ENCODE measurements at places on chromosomes 13 and 19. TPM values are rescaled to one million over a fixed set of nuclear protein-coding genes. Genes with fewer than 3 reads are reported as not detected.

DNA sequence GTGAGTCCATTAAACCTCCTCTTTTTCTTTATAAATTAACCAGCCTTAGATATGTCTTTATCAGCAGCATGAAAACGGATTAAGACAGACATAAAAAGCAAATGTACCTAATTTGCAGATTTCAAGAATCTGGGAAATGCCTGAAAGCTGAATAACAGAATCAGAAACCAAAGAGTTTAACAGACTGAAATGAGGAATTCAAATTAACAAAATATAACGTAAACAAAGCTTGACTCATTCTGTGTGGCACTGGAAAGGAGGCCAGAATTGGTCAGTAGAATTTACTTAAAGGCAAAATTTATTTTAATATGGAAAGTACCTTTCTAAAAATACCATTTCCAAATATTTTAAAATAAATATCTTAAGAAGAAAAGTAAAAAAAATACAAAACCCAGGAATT lies 540.6 kb upstream of the HTR2A start:
- H3K36me3 ChIP-seq, result no peaks in the 10 kb centered on the region
- H3K4me3 ChIP-seq, result no peak overlapping the region
- no peak for DNase-seq

DNA sequence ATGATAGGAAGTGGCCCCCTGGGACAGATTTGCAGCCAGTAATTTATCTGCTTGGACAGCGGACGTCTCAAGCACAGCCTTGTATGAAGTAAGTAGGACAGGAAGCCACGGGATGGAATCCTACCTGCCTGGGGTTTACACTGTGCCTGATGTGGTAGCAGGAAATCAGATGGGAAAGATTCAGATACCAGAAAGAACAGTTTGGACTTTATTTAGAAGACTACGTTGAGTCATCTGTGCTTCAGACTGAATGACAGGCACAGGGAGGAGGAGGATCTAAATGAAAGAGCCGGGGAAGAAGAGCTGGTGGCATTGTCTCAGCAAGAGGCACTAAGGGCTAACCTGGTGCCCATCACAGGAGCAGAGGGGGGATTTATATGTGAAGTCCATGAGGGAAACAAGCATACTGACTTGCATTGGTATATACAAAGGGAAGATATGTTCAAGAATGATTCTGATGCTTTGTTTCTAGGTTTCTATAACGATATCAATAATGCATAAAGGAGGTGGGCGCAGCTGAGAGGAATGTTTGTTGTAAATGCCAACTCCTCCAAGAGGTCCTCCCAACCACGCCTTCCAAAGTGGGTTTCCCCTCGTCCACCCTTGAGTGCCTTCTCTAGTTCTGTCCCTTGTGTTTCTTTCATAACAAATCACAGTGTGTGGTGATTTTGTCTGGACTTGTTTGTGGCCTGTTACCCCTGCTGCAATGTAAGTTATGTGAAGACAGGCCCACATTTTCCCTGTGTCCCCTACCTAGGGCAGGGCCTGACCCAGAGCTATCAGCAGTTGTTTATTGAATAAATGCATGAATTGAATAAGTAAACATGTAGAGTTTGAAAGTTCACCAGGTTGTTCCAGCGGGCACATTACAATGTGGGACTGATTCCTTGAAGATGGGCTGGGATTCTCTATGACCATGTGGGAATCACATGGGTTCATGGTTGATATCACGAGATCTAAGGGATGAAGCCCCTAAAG lies 328.4 kb downstream of the SLC7A1 start:
- peaks cover 7% of the 10 kb centered on the region for H3K4me1 ChIP-seq
- DNase-seq, result no peak
- H3K27me3 ChIP-seq, result no peaks in the 10 kb centered on the region

- no peak overlapping the region for H3K4me3 ChIP-seq
- H3K27ac ChIP-seq, result no peak overlapping the region
- no peaks in the 10 kb centered on the region for H3K36me3 ChIP-seq
- H3K27me3 ChIP-seq, result peaks cover 2% of the 10 kb centered on the region
Measured at GRCh38 chr19:30666301-30666803, 294.2 kb downstream of the ZNF536 start.

GRCh38 chr19:49450405-49450804 lies 1.2 kb downstream of the PIH1D1 start:
- H3K36me3 ChIP-seq, result peaks cover 41% of the 10 kb centered on the region
- no peak overlapping the region for H3K27ac ChIP-seq
- no peak overlapping the region for H3K4me3 ChIP-seq
- H3K27me3 ChIP-seq, result no peaks in the 10 kb centered on the region
- H3K4me1 ChIP-seq, result peaks cover 36% of the 10 kb centered on the region

- H3K4me1 ChIP-seq, result peaks cover 4% of the 10 kb centered on the region
- DNase-seq, result peak; percentile 54
- H3K27me3 ChIP-seq, result no peaks in the 10 kb centered on the region
- H3K36me3 ChIP-seq, result no peaks in the 10 kb centered on the region
- H3K27ac ChIP-seq, result no peak overlapping the region
- no peak overlapping the region for H3K4me3 ChIP-seq
Measured at GRCh38 chr13:43874504-43875092, 4.9 kb downstream of the CCDC122 start.

DNA sequence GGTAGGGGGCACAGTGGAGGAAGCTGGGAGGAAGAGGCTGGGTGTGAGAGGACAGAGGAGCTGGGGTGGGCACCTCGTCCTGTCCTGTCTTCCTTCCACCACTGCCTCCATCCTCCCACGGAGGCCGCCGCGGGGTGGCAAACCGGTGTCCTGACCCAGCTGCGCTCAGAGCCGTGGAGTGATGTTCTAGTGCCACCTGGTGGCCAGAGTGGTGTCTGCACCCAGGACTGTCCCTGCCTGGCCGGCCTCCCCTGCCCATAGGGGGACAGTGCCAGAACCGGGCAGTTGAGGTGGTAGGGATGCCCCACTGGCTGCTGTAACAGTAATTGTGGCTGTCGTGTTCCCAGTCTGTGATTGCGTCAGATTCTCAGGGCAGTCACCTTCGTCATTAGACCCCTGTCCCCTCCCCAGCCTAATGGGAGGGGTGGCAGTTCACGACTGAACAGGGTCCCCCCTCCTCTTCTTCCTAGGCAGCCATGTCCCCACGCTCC lies 11.1 kb upstream of the ARRDC2 start:
- H3K27ac ChIP-seq, result no peak overlapping the region
- peaks cover 9% of the 10 kb centered on the region for H3K4me1 ChIP-seq
- H3K36me3 ChIP-seq, result peaks cover 43% of the 10 kb centered on the region
- H3K4me3 ChIP-seq, result no peak overlapping the region

DNA sequence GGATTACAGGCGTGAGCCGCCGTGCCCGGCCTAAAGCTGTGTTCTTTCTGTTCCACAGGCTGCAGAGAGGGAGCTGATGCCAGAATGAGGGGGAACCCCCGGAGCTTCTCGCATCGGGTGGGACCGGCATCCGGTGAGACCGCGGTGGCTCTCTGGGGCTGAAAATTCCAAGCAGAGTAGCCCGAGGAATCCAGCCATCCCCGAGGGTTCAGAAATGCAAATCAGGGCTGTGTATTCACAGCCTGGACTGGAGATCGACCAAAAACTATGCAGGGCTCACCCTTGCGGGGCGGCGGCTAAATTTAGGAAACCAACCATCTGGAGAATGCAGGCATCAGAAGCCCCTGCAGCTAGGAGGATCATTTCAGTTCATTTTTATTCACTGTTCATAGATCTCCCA lies 99.2 kb downstream of the GNG7 start:
- H3K36me3 ChIP-seq, result peaks cover 5% of the 10 kb centered on the region
- peak overlapping the region; percentile 57 for H3K27ac ChIP-seq
- peak overlapping the region; percentile 9 for H3K4me3 ChIP-seq
- no peaks in the 10 kb centered on the region for H3K27me3 ChIP-seq

- peaks cover 5% of the 10 kb centered on the region for H3K4me1 ChIP-seq
- no peak overlapping the region for H3K27ac ChIP-seq
- no peaks in the 10 kb centered on the region for H3K27me3 ChIP-seq
- peak; percentile 17 for DNase-seq
- H3K4me3 ChIP-seq, result no peak overlapping the region
Measured at GRCh38 chr13:66663711-66664110, 566.4 kb downstream of the PCDH9 start.

DNA sequence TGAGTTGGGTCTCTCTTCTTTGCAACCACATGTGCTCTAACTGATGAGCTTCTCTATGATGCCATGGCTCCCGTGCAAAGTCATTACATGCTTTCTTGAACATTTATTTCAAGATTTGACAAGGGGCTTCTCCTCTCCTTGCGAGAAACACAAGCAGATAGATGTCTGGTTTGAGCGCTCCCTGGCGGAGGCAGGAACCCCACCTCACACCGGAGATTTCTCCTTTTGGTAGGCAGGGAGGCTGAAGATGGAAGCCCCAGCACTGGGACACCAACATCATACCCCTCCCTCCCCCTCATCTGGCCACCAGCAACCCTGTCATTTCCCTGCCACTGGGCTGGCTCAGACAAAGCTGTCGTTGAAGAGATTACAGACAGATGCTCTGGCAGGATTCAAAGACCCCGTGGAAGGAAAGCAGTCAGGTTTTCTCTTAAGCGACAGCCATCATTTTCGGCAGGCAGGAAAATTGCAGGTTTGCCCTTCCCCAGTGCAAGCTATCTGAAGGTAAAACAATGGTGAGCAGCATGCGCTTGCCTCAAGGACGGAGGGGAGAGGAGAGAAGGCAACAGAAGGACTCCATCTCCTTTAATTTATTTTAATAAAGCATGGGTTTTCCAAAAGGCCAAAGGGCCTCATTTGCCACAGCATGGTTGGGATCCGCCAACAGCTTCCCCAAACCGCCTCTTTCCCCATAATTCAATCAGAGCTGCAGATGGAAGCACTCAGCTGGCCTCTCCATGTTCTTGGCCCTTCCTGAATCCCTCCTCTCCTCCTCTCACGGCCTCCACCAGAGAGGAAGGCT lies 344.1 kb upstream of the TSHZ3 start:
- H3K4me3 ChIP-seq, result no peak overlapping the region
- no peak for DNase-seq
- H3K27ac ChIP-seq, result no peak overlapping the region
- H3K27me3 ChIP-seq, result no peaks in the 10 kb centered on the region

GRCh38 chr13:101989798-101990350 lies 412.0 kb downstream of the FGF14 start:
- H3K27me3 ChIP-seq, result no peaks in the 10 kb centered on the region
- H3K4me1 ChIP-seq, result no peaks in the 10 kb centered on the region
- H3K36me3 ChIP-seq, result no peaks in the 10 kb centered on the region
- H3K27ac ChIP-seq, result no peak overlapping the region

DNA sequence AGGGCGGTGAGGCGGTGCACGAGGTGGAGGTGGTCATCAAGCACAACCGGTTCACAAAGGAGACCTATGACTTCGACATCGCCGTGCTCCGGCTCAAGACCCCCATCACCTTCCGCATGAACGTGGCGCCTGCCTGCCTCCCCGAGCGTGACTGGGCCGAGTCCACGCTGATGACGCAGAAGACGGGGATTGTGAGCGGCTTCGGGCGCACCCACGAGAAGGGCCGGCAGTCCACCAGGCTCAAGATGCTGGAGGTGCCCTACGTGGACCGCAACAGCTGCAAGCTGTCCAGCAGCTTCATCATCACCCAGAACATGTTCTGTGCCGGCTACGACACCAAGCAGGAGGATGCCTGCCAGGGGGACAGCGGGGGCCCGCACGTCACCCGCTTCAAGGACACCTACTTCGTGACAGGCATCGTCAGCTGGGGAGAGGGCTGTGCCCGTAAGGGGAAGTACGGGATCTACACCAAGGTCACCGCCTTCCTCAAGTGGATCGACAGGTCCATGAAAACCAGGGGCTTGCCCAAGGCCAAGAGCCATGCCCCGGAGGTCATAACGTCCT lies 9.4 kb upstream of the PROZ start:
- no peak overlapping the region for H3K27ac ChIP-seq
- H3K4me1 ChIP-seq, result peaks cover 22% of the 10 kb centered on the region
- DNase-seq, result no peak
- H3K36me3 ChIP-seq, result peaks cover 7% of the 10 kb centered on the region

DNA sequence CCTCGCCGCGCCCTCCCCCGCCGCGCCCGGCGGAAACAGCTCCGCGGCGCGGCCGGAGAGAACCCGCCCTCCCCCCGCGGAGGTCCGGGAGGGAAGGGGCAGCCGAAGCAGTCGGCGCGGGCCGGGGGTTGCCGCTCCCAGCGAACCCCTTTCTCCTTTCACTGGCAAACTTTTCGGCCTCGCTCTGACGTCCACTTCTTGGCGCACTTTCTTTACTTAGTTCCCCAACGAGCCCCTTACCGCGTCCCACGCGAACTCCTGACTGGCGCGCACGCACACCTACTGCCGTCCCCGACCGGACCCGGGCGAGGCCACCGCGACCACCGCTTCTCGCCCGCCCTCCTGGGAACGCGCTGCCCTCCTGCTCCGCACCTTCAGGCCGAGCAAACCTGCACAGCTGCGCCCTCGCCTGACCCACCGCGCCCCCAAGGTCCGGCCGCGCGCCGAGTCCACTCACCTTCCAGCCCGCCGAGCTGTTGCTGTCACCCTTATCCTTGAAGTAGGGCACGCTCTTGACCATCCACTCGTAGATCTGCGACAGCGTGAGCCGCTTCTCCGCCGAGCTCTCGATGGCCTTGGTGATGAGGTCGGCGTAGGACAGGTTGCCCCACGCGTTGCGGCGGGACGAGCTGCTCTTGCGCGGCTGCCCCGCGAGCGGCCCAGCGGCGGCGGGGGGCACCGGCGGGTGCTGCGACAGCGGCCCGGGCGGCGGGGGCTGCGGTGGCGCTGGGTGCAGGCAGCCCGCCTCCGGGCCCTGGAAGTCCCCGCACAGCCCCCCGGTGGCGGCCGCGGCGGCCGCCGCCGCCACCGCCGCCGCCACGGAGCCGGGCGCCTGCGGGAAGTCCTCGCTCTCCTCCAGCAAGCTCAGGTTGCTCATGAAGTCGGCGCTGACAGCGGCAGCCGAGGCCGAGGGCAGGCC lies 1.1 kb downstream of the FOXO1 start:
- H3K27ac ChIP-seq, result peak overlapping the region; percentile 78
- no peak for DNase-seq
- H3K4me1 ChIP-seq, result peaks cover 24% of the 10 kb centered on the region
- peaks cover 27% of the 10 kb centered on the region for H3K27me3 ChIP-seq

DNA sequence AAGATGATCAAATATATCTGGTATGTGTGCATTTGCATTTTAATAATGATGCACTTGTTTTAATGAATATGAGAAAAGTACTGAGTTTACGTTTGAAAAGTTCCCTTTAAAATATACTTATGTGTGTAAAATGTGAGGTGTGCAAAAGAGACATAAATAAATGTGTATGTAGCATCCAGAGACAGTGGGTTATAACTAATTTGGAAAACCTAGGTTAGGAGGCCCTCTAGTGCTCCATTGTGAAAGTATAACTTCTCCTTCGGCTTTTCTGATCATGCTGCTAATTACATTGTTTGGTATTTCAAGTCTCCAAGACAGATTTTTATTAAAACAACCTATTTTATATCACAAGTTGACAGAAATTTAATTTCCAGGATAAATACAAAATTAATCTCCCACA lies 30.1 kb downstream of the SCEL start:
- DNase-seq, result peak; percentile 76
- H3K27ac ChIP-seq, result no peak overlapping the region
- no peaks in the 10 kb centered on the region for H3K36me3 ChIP-seq
- H3K4me3 ChIP-seq, result no peak overlapping the region

- no peak for DNase-seq
- no peak overlapping the region for H3K27ac ChIP-seq
- no peaks in the 10 kb centered on the region for H3K4me1 ChIP-seq
- H3K4me3 ChIP-seq, result no peak overlapping the region
Measured at GRCh38 chr19:10321417-10321797, 5.6 kb upstream of the FDX2 start.

The CCNA1 gene
- total RNA-seq, result 6.2 TPM

The PSG11 gene
- total RNA-seq, result not detected

The RNF113B gene
- total RNA-seq, result not detected

The CHERP gene
- total RNA-seq, result 6.2 TPM

The DYRK1B gene
- total RNA-seq, result 16.6 TPM

The SLC10A2 gene
- 0.30 TPM for total RNA-seq

The SLITRK6 gene
- 5.7 TPM for total RNA-seq

The LSM7 gene
- total RNA-seq, result 48.2 TPM

The ZNF813 gene
- 5.1 TPM for total RNA-seq

The CYP2S1 gene
- total RNA-seq, result 3.2 TPM

The CCL25 gene
- total RNA-seq, result not detected

The ZNF567 gene
- total RNA-seq, result 13.4 TPM

The ADAMTS10 gene
- total RNA-seq, result 98.6 TPM

The USE1 gene
- 13.3 TPM for total RNA-seq

The AKT1S1 gene
- total RNA-seq, result 3.8 TPM

The CLIP3 gene
- total RNA-seq, result 25.2 TPM
